ENCODE measurements at places on chromosomes 2 and 18. TPM values are rescaled to one million over a fixed set of nuclear protein-coding genes. Genes with fewer than 3 reads are reported as not detected.

- DNase-seq = peak; percentile 96
Measured at GRCh38 chr2:3377612-3378432, at the start of gene EIPR1. TSS of gene EIPR1 (minus strand) at chr2:3377818. CDS start at chr2:3377689, 129 bp downstream.

- DNase-seq = no peak
Measured at GRCh38 chr2:222180619-222181018, 118.2 kb downstream of the PAX3 start.

DNA sequence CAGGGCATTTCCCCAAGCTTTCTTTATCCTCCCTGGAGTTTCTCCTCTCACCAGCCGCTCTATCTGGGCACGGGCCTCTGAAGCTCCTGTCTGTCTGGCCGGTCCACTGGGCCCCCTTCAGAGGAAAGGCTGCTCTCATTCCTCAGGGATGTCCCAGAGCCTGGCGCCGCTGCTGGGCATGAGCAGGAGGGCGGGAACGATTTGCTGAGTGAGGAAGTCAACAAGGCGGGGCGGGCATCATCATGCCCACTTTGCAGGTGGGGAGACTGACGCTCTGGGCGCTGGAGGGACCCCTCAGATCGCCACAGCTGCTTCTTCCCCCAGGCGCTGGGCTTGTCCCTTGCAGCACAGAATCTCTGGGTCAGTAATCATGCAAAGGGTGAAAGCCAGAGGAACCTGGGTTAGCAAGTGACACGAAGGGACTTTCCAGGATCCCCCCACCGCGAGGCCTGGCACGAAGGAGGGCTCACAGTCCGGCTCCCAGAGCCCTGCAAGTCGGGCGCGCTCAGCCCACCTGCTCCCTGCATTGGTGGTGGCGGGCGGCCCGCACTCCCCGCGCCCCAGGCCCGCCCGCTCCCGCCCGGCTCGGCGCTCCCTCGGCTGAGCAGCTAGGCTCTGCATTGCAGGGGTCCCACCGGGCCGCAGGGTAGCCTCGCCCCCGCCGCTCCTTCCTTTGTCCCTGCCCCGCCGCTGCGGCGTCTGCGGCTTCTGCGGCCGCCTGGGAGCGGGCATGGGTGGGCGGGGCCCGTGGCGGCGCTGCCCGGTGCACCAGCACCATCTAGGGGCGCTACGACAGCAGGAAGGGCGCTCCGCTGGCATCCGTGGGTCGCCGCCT lies 157.8 kb downstream of the CYRIA start:
- DNase-seq = no peak

DNA sequence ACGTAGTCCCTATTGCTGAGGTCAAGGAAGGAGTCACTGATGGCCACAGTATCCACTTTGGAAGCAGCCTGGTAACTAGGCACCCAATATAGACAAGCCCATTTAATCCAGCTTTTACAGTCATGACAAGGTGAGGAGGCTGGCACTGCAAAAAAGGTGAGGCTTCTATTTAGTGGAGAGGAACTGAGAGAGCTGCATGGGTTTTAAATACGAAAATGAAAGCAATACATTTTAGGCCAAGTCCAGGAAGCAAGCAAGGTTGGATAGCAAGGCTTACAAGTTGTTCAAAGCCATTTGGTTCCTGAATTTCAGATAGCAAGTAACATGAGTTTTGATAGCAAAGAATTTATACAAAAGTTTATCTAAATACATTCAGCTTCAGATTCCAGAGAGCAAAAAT lies 80.4 kb downstream of the SGPP2 start:
- DNase-seq = no peak

GRCh38 chr2:69693059-69693774 lies 48.7 kb upstream of the ANXA4 start:
- peak; percentile 28 for DNase-seq

GRCh38 chr2:44200011-44200410 lies 31.3 kb downstream of the PPM1B start:
- DNase-seq = no peak

DNA sequence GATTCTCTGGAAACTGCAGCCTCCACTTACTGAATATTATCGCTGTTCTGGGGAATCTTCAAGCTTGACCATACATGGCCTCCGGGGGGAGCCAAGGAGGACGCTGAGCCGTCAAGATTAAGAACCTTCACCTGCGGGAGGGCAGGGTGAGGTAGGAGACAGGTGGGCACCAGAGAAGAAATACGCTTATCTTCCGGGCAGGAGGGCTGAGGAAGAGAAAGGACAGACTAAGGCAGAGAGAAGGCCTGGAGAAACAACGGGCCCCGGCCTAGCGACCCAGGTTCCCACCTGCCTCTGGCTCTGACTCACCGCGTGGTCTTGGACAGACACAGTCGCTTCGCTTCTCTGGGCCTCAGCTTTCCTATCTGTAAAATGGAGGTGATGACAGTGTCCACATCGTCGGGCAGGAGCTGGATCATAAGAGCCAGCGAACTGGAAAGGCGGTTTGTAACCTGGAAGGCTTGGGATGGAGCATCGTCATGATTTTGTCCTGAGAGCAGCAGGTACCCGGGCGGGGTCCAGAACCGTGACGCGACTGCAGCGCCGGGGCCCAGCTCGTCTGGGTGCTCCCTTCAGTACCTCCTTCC lies 659 bp downstream of the ZNF142 start:
- DNase-seq = peak; percentile 8

Gene DPP4
- total RNA-seq = 41.6 TPM

Gene FOXD4L1
- total RNA-seq = 0.24 TPM
